Stimulated activated memory B cell treated with anti-CD40 and anti-IgM and Interleukin-4, amounts not matched to agents 10 μg/mL and 1 μg/mL and 100 μg/mL, for 72 hours (primary cell): ENCODE measurements at places on chromosomes 2 and 18.

DNA sequence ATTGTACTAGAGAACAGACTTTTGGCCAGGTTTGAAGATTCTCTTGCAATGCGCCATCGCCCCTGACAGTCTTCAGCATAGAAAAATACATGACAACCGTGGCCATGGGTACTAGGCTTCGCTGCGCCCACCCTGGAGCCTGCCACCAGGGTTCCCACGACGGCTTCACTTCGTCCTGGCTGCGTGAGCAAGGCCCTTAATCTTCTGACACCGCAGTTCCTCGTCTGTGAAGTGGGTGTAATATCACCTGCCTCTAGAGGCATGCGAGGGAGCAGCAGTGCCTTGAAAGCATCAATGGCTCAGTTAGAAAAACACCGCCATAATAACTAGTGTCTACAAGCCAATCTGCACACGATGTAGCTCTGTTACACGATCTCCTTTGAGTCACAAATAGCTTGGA, 175.2 kb upstream of the HS6ST1 start:
- no peak for ATAC-seq

GRCh38 chr2:25078170-25079049, 36.5 kb downstream of the EFR3B start:
- ATAC-seq = no peak

GRCh38 chr18:50697509-50697908, 122.3 kb downstream of the MRO start:
- peak; percentile 27 for ATAC-seq

GRCh38 chr18:5285326-5285725, 10.2 kb downstream of the ZBTB14 start:
- ATAC-seq = no peak

DNA sequence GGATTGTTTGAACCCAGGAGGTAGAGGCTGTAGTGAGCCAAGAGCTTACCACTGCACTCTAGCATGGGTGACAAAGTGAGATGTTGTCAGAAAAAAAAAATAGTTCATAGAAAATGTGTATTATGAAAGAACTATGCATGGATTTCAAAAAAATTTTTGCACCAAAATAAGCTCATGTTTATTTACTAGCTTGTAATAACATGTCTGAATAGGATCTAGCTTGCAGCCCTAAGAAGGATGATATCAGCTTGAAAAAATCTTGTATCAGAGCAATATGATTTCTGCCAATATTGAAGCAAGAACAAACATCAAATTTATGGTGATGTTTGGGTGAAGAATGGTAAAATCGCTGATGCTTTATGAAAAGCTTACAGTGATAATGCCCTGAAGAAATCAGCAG, 97.0 kb upstream of the RFX8 start:
- ATAC-seq = no peak

- no peak for ATAC-seq
Observed at GRCh38 chr2:74585406-74586185, 31.1 kb downstream of the DOK1 start.

DNA sequence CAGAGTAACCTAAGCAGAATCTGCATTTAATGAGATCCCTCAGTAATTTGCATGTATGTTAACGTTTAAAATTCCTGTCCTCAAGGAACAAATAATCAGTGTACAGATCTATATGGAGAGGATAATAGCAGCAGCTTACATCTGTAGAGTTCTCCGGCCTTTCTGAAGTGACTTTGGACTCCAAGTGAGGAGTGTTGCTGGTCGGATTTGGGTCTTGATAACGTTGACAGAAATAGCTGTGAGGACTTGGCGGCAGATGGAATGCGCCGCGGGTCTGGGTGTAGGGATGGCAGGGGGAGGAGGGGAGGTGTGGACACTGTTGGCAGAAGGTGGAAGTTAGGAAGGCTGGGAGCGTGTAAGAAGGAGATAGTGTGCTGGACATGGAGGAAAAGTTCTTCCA, 170.9 kb upstream of the GATA6 start:
- ATAC-seq = no peak

DNA sequence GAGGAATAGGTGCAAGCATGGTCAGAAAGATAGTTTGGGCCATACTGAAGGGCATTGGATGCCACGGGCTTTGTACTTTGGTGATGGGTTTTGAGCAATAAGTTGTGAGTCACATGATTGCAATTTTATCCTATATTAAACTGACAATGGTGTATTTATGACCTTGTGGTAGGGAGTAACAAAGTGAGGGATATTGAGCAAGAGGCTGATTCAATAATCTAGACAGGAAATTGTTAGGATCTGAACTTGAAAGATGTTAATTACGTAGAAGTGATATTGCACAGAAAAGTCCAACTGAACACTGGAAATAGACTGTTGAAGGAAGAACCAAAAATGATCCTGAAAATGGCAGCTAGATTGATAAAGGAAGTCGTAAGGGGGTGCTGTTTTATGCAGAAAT, 46.6 kb upstream of the TCF4 start:
- ATAC-seq = no peak

DNA sequence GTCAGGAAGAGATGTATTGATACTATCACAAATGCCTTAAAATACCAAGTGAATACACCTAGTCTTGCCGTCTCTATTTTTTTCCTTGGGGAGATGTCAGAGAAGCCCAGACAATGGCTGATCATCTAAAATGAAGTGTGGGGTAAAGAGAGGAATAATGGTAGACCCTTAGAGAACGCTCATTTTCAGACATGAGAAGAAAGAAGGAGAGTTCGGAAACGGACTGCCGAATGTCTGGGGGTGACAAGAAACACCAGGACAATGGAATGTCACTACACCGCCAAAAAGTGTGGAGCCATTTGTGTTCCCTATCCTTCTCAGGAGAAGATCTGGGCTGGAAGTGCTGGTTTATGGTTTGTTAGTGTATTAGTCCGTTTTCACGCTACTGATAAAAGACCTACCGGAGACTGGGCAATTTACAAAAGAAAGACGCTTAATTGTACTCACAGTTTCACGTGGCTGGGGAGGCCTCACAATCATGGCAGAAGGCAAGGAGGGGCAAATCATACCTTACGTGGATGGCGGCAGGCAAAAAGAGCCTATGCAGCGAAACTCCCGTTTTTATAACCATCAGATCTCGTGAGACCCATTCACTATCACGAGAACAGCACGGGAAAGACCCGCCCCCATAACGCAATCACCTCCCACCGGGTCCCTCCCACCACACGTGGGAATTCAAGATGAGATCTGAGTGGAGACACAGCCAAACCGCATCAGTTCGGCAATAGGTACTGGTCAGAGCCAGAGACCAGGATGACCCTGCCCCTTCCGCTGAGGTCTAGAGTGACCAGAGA, 743.7 kb downstream of the GALR1 start:
- ATAC-seq = no peak

- no peak for ATAC-seq
Observed at GRCh38 chr18:44687421-44687820, 6.7 kb downstream of the SETBP1 start.

DNA sequence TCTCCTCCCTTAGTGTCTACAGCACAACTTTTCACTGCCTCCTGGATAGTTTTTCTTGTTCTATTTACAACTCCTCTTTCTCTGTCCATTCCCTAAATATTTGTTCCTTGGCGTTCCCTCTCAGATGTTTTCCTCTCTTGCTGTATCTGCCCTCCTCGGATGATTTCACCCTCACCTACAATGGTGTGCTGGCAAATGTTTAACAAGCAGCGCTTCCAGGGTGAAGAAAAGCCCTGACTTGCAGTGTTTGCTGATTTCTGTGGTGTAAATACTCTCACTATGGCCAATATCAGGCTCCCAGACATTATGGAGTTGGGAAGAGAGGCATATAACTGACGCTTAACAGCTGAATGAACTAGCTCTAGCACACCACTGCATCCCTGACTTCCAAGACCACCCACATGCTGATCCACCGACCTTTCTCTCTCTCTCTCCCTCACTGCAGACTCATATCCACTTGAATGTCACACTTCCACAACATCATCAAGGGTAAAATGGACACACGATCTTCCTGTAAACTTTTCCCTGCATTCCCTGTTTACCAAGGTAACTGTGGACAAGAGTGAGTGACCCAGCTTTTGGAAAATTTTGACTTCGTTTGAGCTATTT, 31.5 kb upstream of the SPTBN1 start:
- ATAC-seq = no peak

GRCh38 chr2:29363111-29363510, 247.9 kb downstream of the CLIP4 start:
- ATAC-seq = no peak

DNA sequence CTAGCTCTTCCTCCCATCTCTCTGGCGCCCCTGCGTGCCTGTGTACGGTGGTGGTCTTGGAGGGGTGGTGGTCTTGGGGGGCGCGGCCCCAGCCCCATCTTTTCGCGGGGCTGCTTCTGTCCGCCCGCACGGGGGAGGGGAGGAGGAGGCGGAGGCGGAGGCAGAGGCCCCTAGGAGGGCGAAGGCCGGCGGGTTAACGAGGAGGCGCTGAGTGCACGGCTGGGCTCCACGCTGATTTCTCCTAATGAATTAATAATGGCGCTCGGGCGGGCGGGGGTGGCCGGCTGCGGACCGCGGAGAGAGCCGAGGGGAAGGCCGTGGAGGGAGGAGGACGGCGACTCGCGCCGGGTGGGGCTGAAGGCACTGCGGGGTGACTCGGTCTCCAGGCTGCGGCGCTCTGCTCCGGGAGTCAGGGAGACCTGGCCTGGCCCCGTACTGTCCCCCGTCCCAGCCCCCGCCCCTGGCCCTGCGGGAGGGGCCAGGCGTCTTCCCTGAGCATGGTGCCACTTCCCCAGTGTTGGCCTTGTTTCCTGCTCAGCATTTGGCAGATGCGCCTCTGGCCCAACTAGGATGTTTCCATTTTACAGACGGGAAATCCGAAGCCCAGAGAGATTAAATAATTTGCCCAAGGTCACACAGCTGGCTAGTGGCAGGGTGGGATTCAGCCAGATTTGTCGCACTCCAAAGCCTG, 6.0 kb downstream of the GAREM2 start:
- ATAC-seq = peak; percentile 55

- no peak for ATAC-seq
Observed at GRCh38 chr2:15753811-15754702, 162.4 kb downstream of the DDX1 start.

- no peak for ATAC-seq
Observed at GRCh38 chr2:173696274-173696673, 268.9 kb downstream of the SP3 start.

DNA sequence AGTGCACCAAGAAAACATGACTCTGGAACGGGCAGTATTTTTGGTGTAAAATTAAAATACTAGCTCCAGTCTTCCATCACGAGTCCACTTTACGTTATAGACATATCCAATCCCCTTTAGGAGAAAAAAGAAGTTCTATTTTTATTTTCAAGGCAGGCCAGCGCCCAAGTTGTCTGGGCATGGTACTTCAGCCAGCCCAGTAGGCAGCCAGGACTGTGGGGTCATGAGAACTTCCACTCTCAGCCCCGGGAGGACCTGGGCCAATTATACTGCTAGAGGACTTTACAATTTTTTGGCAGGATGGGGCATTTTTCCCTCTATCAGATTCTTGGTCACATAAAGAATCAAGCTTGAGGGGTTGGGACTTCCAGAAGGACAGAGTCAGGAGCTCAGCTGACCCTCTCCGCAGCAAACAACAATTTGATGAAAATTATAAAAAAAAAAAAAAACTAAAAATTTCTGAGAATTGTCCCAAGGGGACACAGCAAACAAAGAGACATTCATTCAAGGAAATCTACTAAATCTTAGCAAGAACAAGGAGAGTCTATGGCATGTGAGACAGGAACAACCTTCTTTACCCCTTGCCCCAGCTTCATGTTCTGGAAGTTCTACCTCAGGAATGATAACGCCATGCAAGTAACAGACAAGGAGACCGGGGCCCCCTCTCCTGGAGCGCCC, 37.3 kb upstream of the B3GNT2 start:
- no peak for ATAC-seq

DNA sequence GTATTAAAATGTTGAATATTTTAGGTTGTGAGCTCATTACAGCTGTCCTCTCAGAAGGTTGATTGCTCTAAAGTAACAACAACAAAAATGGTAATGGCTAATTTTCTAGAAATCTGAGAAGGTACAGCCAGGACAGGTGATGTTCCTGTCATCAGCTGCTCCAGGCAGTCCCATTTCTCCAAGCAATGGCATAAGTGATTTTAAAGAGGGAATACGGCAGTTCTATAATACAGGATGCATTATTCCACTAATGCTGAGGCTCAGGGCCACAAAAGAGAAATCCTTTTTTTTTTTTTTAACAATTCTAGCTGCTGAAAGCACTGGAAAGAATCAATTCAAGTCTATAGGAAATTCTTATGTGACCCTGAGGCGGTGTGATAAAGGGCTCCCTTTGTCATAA, 199.9 kb downstream of the PMAIP1 start:
- no peak for ATAC-seq

DNA sequence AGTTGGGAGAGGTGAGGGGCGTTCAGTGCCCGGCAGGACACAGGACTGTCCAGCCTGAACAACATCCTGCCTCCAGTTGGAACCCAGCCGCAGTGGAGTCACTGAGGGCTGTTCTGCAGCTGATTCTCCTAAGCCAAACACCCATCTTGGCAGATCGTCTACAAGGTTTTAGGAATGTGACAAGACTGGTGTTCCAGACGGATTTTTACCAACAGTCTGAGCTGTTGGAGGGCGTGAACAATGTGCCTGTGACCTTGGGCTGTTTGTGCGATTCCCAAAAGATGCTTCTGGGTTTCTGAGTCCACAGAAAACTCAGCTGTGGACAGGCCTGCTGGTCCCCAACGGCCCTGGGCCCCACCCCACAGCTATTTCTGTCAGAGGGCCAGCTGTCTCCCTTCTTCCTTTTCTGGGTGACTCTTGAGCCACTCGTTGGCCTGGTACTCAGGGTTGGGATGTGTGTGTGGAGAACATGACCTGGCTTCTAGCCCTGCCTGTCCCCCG, 5.7 kb downstream of the LRRFIP1 start:
- no peak for ATAC-seq

GRCh38 chr2:186737732-186738508, 44.1 kb downstream of the FAM171B start:
- ATAC-seq = peak; percentile 22

- ATAC-seq = no peak
Observed at GRCh38 chr2:13651684-13652131, 935.0 kb downstream of the TRIB2 start.

DNA sequence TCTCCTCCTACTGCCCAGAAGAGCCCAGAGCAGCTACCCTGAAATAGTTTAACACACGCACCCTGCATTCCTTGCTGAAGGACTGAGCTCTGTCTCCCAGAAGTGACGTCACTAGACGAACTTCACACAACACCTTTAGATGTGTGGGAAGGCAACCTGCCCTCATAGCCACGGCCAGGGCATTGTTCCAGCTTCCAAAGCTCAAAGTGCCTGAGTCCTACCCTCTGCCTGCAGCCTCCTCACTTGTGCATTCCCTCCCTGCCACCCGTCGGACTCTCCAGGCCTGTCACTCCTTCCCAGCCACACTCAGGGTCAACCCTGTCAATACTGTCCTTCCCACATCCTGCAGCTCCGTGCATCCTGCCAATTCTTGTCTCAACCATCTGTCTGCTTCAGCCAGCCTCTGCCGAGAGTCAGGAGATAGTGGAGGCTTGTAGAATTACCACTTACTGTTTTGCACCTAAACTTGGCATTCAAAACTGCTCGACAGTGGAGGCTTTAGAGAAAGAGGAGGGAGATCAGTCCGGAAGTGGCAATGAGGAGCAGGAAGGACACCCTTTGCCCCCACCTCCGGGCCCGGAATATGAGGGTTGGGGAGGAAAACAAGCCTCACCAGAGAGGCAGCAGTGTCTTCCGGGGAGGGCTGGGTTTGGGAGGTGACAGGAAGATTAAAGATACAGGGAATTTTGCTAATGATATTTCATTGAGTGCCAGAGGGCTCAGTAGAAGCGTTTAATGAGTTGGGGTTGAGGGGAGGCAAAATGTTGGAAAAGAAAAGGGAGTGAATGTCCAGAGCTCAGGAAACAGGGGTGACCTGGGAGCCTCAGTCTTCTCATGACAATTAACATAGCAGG, 72.3 kb upstream of the ATG16L1 start:
- no peak for ATAC-seq

GRCh38 chr18:21682371-21683051, 22.1 kb downstream of the ABHD3 start:
- peak; percentile 32 for ATAC-seq
